ENCODE measurements at places on chromosomes 11 and 22.

DNA sequence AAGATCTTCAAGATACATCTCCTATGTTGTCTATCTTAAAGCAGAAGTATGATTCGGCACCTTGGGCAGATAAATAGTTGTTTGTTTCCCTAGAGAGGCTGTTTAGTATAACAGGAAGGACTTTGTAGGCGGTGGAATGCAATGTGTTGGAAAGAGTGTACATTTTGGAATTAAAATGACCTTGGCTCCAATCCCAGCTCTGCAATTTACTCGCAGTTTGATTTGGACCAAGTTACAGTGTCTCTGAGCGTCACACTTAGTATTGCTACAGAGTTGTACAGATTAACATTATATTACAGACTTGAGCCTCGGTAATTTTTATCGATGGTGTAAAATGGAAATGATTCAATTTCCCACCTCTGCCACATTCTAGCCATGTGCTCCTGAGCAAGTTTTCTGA is 265.3 kb downstream of the OPCML start:
- no peak for DNase-seq

DNA sequence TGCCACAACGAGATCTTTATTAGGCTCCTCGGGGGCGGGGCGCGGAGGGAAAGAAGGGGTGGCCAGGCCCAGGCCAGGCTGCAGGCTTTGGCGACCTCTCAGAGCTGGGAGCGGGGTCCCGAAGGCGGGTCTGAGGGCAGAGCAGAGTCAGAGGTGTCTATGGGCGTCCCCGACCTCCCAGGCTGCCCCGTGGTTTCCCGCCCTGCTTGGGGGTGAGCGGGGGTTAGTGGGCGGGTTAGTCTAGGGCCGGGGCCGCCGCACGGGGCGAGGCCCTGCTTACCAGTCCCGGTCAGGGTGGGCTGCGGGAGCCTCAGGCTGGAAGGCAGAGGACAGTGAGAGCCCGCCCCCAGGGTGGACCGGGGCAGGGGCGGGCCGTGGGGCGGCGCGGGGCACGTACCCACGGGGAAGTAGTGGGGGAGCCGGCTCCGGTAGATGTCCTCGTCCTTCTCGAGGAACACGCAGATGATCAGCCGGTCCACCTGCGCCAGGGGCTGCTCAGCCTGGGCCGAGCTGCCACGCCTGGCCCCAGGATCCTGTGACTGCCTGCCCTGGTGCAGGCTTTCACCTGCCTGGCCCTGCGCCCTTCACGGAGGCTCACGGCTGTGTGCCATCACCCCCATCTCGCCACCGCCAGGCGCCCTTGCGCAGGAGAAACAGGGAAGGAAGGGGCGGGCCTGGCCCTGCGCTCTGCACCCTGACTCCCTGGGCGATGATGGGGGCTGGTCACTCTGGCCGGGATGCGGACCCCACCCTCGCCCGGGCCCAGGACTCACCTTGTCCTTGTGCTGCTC is 12.5 kb downstream of the OTUB1 start:
- DNase-seq, result no peak

DNA sequence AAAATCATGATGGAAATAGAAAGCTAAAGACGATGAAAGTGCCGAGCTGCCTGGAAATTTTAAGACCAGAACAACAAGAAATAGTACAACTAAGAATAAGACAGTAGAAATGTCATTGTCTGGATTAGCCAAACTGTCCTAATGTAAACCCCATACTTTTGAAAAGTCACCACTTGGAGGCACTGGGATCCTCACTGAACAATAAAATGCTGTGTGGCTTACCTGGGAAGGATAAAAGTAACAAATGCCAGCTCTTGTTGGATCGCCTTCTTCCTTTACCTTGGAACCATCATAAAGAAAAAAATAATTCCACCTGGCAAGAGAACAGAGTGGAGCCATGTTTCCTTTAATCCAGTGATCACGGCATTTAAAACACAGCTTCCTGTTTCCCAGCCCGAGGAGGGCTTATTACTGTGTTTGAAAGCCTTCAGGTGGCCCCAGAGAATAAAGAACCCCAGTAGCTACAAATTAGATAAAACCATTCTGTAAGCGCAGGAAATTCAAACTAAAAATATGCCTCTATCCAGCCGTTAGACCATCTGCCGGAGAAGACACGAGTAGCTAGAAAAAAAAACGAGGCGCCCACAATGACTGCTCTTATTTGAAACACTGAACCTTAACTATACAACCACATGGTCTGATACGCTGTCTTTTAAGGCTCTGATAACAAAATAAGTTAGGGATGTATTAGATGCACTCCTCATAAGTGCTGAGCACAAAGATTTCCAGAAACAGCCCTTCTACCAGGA is 4.4 kb downstream of the HPS4 start:
- no peak for DNase-seq

DNA sequence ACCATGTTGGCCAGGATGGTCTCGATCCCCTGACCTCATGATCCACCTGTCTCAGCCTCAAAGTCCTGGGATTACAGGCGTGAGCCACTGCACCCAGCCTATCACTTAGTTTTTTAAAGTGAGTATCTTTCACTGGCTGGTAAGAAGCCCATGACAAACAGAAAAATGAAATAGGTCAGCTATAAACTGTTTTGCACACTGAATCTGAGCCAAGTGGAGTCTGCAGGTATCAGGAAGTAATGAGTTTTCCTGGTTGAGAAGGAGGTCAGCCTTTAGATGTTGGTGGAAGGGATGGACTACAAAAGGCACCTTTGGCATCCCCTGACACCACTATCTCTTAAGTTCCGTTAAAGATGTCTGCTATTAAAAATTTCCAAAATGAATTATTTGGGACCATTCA is 345.1 kb downstream of the AASDHPPT start:
- no peak for DNase-seq

DNA sequence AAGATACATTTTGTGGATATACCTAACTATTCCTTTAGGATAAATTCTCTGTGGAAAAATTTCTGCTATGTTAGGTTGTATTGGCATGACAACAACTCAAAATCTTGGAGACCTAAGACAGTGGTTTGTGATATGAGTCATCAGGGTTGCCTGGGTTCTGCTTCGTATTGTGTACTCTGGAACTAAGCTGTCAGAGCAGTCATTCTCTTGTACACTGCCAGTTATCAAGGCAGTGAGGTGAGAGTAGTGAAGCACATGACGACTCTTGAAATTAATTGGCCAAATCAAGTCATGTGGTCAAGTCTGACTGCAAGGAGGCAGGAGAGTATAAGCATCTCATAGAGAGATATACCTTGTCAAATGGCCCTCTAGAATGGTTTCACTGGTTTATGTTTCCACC is 104.4 kb downstream of the FANCF start:
- DNase-seq, result no peak

DNA sequence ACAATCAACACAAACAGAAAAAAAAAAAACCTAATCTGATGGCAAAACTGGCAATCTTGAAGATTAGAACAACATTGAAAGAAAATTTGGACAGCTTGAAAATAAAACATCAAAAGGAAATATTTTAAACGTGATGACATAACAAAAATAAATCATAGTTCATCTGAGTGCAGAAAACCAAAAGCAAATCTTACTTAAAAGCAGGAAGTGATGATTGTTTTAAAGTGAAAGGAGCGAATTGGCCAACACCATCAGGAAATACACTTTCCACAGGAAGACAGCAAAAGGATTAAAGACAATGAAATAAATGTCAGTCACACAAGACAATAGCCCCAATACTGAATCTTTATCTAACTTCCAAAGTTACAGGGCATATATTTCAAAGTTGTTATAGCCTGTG is 696.5 kb upstream of the CHORDC1 start:
- no peak for DNase-seq

GRCh38 chr11:96161307-96162089 is 181.5 kb downstream of the MAML2 start:
- peak; percentile 48 for DNase-seq
